ENCODE measurements at places on chromosomes 13 and 19.

DNA sequence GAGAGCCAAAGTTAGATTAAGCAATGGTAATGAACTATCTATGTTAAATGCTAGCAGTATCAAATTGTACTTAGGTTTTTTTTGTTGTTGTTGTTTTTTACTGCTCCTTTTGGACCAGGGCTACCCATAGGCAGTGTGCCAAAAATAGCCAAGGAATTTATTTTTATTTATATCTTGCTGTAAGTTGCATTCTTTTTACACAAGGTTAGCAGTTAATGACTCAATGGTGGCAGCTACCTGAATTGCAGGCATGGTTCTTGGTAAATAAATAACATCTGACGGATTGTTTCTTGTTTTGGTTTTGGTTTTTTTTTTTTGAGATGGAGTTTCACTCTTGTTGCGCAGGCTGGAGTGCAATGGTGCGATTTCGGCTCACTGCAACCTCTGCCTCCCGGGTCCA is 194.8 kb upstream of the TSC22D1 start:
- DNase-seq, result no peak

DNA sequence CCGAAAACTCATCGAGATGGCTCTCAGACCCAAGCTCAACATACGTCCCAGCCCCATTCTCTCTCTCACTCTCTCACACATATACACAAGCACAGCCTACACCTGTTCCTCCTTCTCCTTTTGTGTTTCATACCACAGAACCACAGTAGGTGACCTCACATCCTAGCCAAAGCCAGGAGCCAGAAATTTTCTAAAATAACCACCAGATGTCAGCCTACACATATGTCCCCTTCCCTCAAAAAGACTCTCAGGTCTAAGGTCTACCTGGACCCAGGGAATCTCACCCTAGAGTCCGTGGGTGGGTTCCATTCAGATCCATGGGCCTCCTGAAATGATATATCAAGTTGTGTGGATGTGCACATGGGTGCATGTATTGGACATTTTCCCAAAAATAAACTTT is 104.2 kb upstream of the IPO5 start:
- DNase-seq, result no peak

DNA sequence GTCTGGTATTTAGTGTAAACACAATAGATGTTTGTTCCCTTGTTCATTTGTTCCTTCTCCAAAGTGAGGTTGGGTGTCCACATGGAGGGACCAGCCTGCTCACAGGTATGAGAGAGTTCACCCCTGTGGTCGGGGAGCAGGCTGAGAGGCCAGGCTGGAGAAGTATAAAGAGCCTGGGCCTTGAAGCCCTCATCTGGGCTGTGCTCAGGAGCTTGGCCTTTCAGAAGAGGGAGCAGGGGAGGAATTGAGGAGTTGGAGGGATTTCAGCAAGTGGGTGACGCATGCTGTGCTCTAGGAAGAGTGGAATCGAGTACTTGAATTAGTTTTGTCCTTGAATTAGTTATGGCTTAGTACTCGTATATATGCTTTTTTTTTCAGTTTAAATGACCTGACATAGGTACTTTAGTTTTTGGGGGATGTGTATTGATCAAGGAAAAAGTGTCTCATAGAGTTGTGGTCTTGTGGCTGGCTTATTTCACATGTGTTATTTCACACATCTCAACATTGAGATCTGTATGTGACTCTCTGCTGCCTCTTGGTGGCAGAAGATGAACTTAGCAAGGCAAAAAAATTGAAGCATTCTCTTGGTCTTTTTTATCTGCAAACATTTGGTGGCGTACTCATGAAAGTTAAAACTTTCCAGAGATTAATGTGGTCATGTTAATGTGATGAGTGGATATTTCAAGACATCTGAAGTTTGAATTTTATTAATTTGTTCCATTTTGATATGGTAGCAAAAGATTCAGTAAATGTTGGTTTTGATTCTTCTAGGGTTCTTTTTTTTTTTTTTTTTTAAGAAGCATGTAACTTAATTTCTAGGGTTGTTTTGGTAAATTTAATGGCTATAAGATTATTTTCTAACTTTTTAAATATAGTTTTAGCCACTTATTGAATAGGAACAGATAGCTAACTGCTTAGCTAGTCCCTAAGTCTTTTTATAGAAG is 54.3 kb downstream of the SLAIN1 start:
- peak; percentile 46 for DNase-seq

- no peak for DNase-seq
These were observed 139.2 kb downstream of the RXFP2 start for GRCh38 chr13:31878495-31878894.

DNA sequence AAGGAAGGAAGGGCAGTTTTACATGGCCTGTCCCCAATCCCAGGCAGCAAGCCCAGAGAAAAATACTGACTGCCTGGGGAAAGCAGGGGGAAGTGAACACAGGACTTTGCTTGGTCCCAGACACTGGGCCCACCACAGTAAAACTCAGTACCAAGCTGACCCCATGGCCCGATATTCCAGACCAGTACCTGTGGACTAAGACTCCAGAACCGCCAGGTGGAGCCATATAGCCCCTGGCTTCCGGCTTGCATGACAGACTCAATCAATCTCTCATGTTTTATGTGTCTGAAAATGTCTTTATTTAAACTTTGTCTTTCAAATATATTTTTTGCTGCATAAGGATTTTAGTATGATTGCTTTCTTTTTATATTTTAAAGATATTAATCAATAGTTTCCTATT is 767.9 kb upstream of the SLITRK6 start:
- DNase-seq, result no peak

Measured in naive thymus-derived CD4-positive, alpha-beta T cell (primary cell).